ENCODE measurements at places on chromosomes 2 and 18. TPM values are rescaled to one million over a fixed set of nuclear protein-coding genes. Genes with fewer than 3 reads are reported as not detected.

The CELF4 gene
- total RNA-seq = not detected

The DSG1 gene
- not detected for total RNA-seq

The LINC00305 gene
- total RNA-seq = not detected

The RAB6D gene
- total RNA-seq = not detected

The CNDP1 gene
- not detected for total RNA-seq

DNA sequence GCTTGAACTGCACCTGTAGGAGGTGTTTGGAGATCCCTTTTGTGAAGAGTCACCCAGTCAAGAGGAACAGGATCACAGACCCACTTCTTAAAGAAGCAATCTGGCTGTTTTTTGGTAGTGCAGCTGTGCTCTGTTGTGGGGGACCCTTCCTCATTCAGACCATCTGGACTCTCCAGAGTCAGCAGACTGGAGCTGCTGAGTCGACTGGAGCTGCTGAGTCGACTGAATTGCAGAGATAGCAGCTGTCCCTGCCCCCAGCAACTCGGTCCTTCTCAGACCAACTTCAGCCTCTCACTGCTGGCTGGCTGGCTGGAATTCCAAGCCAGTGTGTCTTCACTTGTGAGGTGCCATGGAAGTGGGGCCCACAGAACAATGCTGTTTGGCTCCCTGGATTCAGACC, 56.8 kb downstream of the GTF3C3 start:
- no peak for DNase-seq
- H3K4me3 ChIP-seq = no peak overlapping the region
- H3K27ac ChIP-seq = no peak overlapping the region
- H3K27me3 ChIP-seq = no peaks in the 10 kb centered on the region
- H3K4me1 ChIP-seq = no peaks in the 10 kb centered on the region
- H3K36me3 ChIP-seq = no peaks in the 10 kb centered on the region

GRCh38 chr2:20593072-20594034, 57.5 kb downstream of the HS1BP3 start:
- H3K36me3 ChIP-seq = no peaks in the 10 kb centered on the region
- no peak overlapping the region for H3K4me3 ChIP-seq
- H3K4me1 ChIP-seq = peaks cover 34% of the 10 kb centered on the region
- H3K27me3 ChIP-seq = no peaks in the 10 kb centered on the region

DNA sequence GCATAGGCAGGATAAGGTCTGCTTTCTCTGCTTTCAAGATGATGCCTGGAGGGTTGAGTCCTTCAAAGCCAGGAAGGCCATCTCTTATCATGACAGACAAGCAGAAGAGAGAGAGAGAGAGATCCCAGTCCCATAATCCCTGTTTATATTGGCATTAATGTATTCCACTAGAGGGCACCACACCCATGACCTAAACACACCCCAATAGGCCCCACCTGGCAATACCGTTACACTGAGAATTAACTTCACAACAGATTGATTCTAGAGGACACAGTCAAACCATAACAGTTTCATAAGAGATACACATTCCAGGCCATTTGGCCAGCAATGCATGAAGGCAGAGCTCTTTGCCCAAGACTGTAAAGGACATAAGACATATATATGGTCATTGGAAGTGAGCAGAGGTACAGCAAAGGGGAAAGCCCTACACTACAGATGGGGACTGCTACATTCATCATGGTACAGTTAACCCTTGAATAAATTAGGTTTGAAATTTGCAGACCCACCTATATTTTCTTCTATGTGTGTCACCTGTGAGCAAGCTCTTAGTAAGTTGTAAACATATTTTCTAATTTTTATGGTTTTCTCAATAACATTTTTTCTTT, 1516.1 kb downstream of the RPIA start:
- no peaks in the 10 kb centered on the region for H3K36me3 ChIP-seq
- H3K27ac ChIP-seq = no peak overlapping the region
- H3K4me3 ChIP-seq = no peak overlapping the region

DNA sequence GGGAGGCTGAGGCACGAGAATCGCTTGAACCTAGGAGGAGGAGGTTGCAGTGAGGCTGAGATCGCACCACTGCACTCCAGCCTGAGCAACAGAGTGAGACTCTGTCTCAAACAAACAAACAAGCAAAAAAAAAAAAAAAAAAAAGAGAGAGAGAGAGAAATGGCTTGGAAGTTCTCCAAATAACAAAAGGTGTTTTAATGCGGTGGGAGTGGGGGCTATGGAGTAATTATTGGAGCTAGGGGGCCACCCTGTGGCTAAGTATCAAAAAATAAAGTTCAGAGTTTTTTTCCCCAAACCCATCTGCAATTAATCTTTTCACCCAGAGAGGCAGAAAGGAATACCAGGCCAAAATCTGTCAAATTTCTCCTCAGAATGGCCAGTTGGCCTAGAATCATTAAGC, 23.0 kb upstream of the CEP68 start:
- H3K27me3 ChIP-seq = no peaks in the 10 kb centered on the region
- no peak overlapping the region for H3K4me3 ChIP-seq
- peak; percentile 38 for DNase-seq
- no peak overlapping the region for H3K27ac ChIP-seq
- no peaks in the 10 kb centered on the region for H3K36me3 ChIP-seq
- H3K4me1 ChIP-seq = no peaks in the 10 kb centered on the region

- no peak overlapping the region for H3K27ac ChIP-seq
- DNase-seq = no peak
- peaks cover under 1% of the 10 kb centered on the region for H3K4me1 ChIP-seq
Observed at GRCh38 chr18:34795070-34795732, 85.1 kb downstream of the DTNA start.

- H3K4me3 ChIP-seq = no peak overlapping the region
- peaks cover 16% of the 10 kb centered on the region for H3K4me1 ChIP-seq
- no peak for DNase-seq
- H3K36me3 ChIP-seq = no peaks in the 10 kb centered on the region
- H3K27ac ChIP-seq = no peak overlapping the region
Observed at GRCh38 chr2:145041706-145042105, 521.8 kb upstream of the ZEB2 start.

All from GM23248 (cell line).